ENCODE measurements at places on chromosomes 2 and 18. TPM values are rescaled to one million over a fixed set of nuclear protein-coding genes. Genes with fewer than 3 reads are reported as not detected.

Gene SULT1C4
- not detected for polyA plus RNA-seq

Gene CCDC178
- not detected for polyA plus RNA-seq

Gene CERKL
- polyA plus RNA-seq = 5.2 TPM

Gene SF3B1
- 146 TPM for polyA plus RNA-seq

Gene MC5R
- polyA plus RNA-seq = not detected

Gene OR6B2
- polyA plus RNA-seq = not detected

Gene CD8B
- not detected for polyA plus RNA-seq

Gene MALL
- polyA plus RNA-seq = 61.6 TPM

Gene MAL
- polyA plus RNA-seq = not detected

Gene GCKR
- 0.59 TPM for polyA plus RNA-seq

Gene RMC1
- polyA plus RNA-seq = 24.9 TPM

Gene PMAIP1
- polyA plus RNA-seq = 9.3 TPM

Gene IKZF2
- 3.4 TPM for polyA plus RNA-seq

Gene ZNF397
- 8.2 TPM for polyA plus RNA-seq

Gene CYP26B1
- polyA plus RNA-seq = 0.33 TPM

Gene CCDC121
- 0.87 TPM for polyA plus RNA-seq

Gene SRD5A2
- not detected for polyA plus RNA-seq

Gene PLB1
- 0.25 TPM for polyA plus RNA-seq

Data from GM23248 (cell line).